Osteocyte (in vitro differentiated cells): ENCODE measurements at places on chromosomes 16 and 17. TPM values are rescaled to one million over a fixed set of nuclear protein-coding genes. Genes with fewer than 3 reads are reported as not detected.

Gene GNAO1
- total RNA-seq: 0.56 and 0.65 TPM in 2 replicates

Gene RNPS1
- total RNA-seq: 140 and 149 TPM in 2 replicates

DNA sequence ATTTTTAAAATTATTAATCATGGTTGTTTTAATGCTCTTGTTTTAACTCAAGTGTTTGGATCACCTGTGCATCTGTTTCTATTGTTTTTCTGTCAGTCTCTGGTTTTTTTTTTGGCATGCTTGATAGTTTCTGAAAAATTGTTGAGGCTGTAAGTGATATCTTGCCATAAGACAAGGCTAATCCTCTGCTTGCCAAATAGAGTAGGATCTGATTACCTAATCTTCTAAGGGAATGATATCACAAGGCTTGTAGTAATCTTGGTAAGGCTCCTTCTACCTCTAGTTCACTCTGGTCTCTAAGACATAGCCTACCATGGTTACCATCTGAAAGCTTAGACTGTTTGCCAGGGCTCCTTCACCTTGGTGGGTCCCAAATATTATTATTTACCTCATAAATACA lies 81.0 kb downstream of the ATF7IP2 start:
- no peak for DNase-seq

GRCh38 chr16:27174007-27174406 lies 29.3 kb upstream of the KDM8 start:
- DNase-seq: no peak
